ENCODE measurements at places on chromosomes 7 and 10.

- DNase-seq: no peak
Observed at GRCh38 chr7:55457801-55458200, 92.7 kb downstream of the LANCL2 start.

- no peak for DNase-seq
Observed at GRCh38 chr10:6701289-6701688, 121.2 kb upstream of the PRKCQ start.

DNA sequence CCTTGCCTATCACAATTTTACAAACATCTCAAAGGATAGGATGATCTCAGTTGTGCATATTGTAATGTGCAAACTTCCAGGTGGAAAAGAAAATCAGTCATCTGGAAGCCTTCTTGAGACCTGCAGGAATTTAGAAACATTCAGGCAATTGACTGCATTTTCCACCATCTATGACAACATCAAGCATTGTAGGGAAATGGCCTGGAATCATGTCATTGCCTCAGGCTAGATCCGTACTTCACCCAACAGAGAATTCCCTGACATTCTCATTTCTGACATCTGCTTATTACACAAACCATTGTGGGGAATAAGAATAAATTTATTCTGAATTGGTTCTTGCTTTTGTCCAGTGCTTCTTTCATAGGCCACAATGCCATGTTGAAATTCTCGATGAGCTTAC is 124.9 kb upstream of the NPVF start:
- no peak for DNase-seq

DNA sequence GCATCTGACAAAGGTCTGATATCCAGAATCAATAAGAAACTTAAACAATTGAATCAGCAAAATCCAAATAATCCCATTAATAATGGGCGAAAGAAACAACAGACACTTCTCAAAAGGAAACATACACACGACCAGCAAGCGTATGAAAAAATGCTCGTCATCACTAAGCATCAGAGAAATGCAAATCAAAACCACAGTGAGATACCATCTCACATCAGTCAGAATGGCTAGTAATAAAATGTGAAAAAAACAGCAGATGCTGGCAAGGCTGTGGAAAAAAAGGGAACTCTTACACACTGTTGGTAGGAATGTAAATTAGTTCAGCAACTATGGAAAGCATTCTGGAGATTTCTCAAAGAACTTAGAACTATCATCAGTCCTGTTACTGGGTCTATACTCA is 496.7 kb downstream of the SH2D4B start:
- no peak for DNase-seq

DNA sequence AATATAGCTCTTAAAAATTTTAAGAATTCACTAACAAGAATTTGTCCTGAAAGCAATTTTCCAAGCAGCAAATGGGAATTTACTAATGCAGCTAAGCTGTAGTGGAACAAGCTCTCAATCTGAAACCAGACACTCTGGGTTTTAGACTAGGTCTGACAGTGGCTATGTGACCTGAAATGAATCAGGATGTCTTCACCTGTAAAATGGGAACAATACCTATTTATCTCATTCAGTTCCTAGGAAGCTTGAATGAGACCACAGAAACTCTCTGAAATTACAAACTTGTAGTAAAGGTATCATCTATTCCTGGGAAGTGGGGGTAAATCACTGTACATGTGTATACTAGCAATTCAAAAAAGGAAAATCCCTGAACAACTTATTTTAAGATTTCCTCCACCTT is 1.2 kb downstream of the DNAJC2 start:
- no peak for DNase-seq

DNA sequence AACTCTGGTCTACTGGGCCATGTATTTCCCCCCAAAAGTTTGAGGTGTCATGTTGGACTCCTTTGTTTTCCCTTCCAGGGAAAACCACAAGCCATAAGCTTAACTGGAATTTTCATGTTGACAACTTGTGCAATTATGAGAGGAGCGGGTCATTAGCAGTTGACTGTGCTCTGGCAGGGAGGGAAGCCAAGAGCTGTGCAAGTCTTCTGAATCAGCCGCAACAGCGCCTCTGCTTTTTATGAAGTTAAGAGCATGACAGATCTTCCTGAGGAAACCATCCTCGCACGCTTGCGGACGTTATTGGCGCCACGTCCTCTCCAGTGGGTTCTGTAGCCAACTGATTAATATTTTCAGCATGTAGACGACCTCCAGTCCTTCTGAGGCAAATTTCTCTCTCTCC is 148.7 kb upstream of the MKI67 start:
- no peak for DNase-seq

- DNase-seq: no peak
Observed at GRCh38 chr7:150421831-150422230, 28.6 kb upstream of the GIMAP8 start.

DNA sequence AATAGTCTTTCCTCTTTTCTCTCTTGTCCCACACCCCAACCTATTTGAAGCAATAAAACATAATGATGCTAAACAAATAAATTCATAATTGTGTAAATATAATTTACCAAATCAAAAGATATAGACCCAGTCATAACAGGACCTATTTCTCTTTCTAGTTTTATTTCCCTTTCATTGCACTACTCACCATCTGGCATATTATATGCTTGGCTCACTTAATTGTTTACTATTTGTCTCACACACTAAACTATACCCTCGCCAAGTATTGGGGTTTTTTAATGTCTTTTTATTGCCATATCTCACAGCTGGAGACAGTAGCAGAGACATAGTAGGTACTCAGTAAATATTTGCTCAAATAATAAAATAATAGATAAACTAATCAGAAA is 597.5 kb upstream of the PCDH15 start:
- DNase-seq: no peak

DNA sequence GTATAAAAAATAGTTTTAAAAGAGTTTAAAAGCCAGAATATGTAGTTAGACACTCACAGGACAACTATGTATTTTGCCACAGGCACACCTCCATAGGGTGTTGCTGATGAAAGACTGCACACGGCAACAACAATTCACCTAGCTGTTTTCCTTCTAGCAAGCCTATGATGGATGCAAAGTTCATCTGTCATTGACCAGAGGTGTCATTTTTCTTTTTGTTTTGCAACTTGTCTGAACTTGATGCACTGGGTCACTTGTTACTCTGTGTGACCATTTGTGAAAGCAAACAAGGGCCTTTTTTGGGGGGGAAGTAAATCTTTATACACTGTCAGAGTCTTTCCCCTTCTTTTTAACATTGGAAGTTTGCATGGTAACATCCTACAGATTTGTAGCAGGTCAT is 258.0 kb upstream of the SEMA3A start:
- DNase-seq: no peak

- DNase-seq: no peak
Observed at GRCh38 chr7:6256677-6257535, 15.5 kb downstream of the CYTH3 start.

DNA sequence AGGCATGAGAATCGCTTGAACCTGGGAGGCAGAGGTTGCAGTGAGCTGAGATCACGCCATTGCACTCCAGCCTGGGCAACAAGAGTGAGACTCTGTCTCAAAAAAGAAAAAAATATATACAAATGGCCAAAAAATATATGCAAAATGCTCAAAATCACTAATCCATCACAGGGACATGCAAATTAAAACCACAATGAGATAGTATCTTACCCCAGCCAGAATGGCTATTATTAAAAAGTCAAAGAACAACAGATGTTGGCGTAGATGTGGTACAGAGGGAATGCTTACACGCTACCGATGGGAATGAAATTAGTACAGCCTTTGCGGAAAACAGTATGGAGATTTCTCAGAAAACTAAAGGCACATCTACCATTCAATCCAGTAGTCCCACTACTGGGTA is 17.4 kb downstream of the SNX8 start:
- no peak for DNase-seq

DNA sequence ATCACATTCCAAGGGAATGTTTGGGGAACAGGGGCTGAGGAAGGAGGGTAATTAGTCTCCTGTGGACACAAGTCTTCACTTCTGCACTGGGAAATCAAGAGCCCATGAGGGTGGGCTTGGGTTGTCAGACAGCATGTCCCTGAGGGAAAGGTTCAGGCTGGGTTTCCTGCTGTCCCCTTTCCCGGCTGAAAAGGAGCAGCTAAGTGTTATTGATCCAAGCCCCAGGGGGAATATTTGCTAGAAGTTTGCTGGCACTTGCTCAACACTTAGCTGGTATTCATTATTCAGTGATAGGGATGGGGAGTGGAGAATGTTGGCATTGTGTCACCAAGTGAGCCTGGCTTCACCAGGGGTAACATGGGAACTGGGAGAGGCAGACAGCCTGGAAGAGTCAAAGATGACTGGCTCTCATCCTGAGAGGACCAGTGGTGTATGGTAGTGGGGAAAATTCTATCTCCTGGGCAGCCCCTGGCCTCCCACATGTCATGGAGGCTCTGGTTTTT is 344.4 kb upstream of the PODXL start:
- DNase-seq: no peak

- no peak for DNase-seq
Observed at GRCh38 chr10:107856047-107856315, 691.5 kb upstream of the SORCS1 start.

DNA sequence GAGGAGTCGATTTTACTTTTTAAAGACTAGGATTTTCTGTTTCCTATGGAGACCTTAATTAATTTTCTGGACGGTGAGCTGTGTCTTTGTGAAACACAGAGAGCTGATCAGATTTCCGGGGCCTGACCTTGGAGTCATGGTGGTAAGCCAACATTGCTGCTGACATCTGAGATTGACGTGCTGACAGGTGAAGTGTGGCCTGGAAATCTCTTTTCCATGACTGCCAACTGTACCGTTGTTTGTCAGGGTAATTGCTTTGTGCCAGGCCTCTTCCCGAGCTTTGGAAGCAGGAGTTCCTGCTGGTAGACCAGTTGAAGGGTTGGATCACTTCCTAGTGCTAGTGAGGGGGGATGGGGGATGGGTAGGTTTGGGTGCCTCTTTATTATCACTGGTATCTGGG is 71.2 kb downstream of the ADRA2A start:
- DNase-seq: no peak
